ENCODE measurements at places on chromosomes 5 and 9. TPM values are rescaled to one million over a fixed set of nuclear protein-coding genes. Genes with fewer than 3 reads are reported as not detected.

DNA sequence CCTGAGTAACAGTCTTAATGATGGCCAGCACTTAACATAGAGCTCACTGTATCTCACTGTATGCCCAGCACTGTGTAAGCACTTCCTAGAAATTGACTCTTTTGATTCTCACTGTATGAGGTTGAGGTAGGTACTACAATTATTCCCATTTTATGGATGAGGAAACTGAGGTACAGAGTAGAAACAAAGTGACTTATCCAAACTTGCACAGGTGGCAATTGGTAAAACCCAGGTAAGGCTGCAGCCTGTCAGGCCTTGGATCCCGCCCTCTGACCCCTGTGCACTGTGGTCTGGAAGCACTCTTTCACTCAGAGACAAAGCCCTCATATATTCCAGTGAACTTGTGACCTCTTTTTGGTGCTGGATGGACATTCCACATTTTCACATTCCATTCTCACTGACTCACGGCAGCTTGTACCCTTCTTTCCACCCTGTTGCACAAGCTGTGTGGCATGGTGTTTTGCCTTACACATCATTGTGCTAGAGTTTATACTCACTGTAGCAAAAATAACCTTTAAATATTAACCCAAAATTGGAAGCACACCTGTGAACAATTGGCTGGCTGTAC, 21.7 kb downstream of the ANKRD55 start:
- peak overlapping the region; percentile 37 for H3K4me3 ChIP-seq
- peaks cover 27% of the 10 kb centered on the region for H3K4me1 ChIP-seq
- H3K27ac ChIP-seq: peak overlapping the region; percentile 94
- H3K36me3 ChIP-seq: peaks cover 12% of the 10 kb centered on the region
- peak; percentile 77 for DNase-seq

- H3K36me3 ChIP-seq: no peaks in the 10 kb centered on the region
- H3K27ac ChIP-seq: no peak overlapping the region
- H3K4me1 ChIP-seq: peaks cover 13% of the 10 kb centered on the region
- DNase-seq: peak; percentile 14
- H3K4me3 ChIP-seq: no peak overlapping the region
Observed at GRCh38 chr5:159510282-159510681, 180.0 kb upstream of the IL12B start.

DNA sequence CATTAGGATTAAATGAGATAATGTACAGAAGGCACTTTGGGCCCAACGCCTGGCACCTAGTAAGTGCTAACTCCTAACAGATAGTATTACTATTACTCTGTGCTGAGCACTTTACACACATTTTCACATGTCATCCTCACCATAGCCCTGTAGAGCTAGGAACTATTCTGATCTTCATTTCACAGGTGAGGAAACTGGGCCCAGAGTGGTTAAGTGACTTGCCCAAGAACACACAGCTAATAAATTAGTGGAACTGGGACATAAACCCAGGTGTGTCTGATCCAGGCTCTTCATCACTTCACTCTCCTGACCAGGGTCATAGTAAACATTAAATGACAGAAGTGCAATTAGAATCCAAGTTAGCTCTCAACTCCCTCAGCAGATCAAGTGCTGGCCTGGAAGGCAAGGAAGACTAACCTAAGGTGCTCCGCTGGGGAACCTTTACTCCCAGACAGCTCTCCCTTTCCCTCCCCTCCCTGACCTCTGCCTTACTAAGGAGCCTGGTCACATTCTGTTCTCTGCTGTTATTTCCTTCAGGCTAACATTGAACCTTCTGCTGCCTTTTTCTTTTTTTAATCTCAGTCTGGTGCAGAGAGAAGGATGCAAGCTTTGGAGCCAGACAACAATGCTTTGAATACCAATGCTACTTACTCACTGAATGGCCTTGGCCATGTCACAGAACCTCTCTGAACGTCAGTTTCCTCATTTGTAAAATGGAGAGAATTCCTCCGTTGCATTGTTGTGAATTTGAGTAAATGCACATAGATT, 4.1 kb upstream of the ADRA1B start:
- H3K36me3 ChIP-seq: peaks cover 20% of the 10 kb centered on the region
- H3K27me3 ChIP-seq: no peaks in the 10 kb centered on the region
- H3K4me1 ChIP-seq: peaks cover 89% of the 10 kb centered on the region

DNA sequence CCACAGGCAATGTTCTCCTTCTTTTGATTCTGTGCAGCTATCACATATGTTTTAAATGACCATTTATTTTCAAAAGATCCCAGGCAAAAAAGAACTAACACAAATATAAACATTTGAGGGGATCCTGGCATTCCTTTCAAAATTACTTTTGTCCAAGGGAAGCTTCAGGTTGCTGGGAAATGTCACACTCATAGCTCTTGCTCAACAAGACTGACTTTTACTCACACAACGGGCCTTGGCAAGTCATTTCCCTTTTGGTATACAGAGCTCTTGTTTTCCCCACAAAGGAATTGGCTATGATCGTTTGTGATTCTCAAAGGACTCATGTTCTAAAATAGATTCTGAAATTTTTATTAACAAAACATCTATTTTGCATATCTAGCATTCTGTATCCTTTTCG, 4.5 kb upstream of the PALM2AKAP2 start:
- H3K4me1 ChIP-seq: no peaks in the 10 kb centered on the region
- no peak overlapping the region for H3K4me3 ChIP-seq
- H3K27me3 ChIP-seq: peaks cover 60% of the 10 kb centered on the region
- no peak overlapping the region for H3K27ac ChIP-seq
- H3K36me3 ChIP-seq: no peaks in the 10 kb centered on the region
- no peak for DNase-seq

GRCh38 chr5:159905496-159905895, 10.8 kb upstream of the ADRA1B start:
- peak overlapping the region; percentile 3 for H3K4me3 ChIP-seq
- no peaks in the 10 kb centered on the region for H3K27me3 ChIP-seq
- H3K4me1 ChIP-seq: peaks cover 80% of the 10 kb centered on the region

GRCh38 chr9:91899219-91899563, 50.8 kb downstream of the ROR2 start:
- DNase-seq: no peak
- H3K4me1 ChIP-seq: no peaks in the 10 kb centered on the region
- H3K36me3 ChIP-seq: no peaks in the 10 kb centered on the region
- peaks cover 49% of the 10 kb centered on the region for H3K27me3 ChIP-seq

CCNO gene
- total RNA-seq: 12.5 TPM

NR4A3 gene
- total RNA-seq: 0.66 TPM

CYSRT1 gene
- 3.6 TPM for total RNA-seq

AGPAT2 gene
- total RNA-seq: 40.4 TPM

PCDHGB1 gene
- 0.20 TPM for total RNA-seq

FAT2 gene
- not detected for total RNA-seq

TRPM6 gene
- not detected for total RNA-seq

Measured in Calu3 (cell line).